Mesenchymal stem cell (in vitro differentiated cells and primary cell): ENCODE measurements at places on chromosomes 16 and 17.
A peak's percentile ranks its signal among the peaks of the same experiment; 100 is the strongest.

DNA sequence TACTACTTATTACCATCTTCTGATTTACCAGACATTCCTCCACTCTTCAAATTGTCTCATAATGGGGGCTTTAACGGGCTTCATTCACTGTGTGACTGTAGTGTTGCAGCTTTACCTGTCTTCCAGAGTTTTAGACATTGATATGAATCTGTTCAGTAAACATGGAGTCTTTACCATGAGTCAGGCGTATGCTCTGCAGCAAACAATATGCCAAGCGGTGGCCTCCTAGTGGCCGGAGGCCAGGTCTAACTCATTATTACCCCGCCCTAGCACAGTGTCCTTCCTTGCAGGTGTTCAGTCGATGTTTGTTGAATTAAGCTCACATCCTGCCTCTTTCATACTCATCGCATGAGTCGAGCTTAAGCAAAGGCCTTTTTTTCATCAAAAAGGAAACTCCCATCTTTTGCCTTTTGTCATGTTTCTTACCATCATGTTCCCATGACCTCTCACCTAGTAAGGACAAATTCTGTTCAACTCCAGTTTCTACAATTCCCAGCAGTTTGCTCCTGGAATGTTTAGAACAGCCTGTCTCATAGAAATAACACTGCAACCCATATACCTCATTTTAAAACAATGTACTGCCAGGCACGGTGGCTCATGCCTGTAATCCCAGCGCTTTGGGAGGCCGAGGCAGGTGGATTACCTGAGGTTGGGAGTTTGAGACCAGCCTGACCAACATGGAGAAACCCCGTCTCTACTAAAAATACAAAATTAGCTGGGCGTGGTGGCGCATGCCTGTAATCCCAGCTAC lies 39.4 kb downstream of the TUBD1 start:
- DNase-seq, result peak; percentile 97
- peak overlapping the region; percentile 94 for H3K27ac ChIP-seq
- H3K27me3 ChIP-seq, result no peaks in the 10 kb centered on the region
- peak overlapping the region; percentile 2 for H3K4me3 ChIP-seq
- no peaks in the 10 kb centered on the region for H3K36me3 ChIP-seq

- peaks cover 3% of the 10 kb centered on the region for H3K4me1 ChIP-seq
- H3K36me3 ChIP-seq, result no peaks in the 10 kb centered on the region
- peak overlapping the region; percentile 81 for H3K27ac ChIP-seq
- no peak overlapping the region for H3K4me3 ChIP-seq
Observed at GRCh38 chr17:76623271-76624146, 20.0 kb downstream of the ST6GALNAC1 start.

GRCh38 chr16:75044800-75045361 lies 46.1 kb downstream of the ZNRF1 start:
- no peaks in the 10 kb centered on the region for H3K27me3 ChIP-seq
- H3K4me1 ChIP-seq, result peaks cover 4% of the 10 kb centered on the region
- H3K27ac ChIP-seq, result no peak overlapping the region
- DNase-seq, result no peak
- no peaks in the 10 kb centered on the region for H3K36me3 ChIP-seq

DNA sequence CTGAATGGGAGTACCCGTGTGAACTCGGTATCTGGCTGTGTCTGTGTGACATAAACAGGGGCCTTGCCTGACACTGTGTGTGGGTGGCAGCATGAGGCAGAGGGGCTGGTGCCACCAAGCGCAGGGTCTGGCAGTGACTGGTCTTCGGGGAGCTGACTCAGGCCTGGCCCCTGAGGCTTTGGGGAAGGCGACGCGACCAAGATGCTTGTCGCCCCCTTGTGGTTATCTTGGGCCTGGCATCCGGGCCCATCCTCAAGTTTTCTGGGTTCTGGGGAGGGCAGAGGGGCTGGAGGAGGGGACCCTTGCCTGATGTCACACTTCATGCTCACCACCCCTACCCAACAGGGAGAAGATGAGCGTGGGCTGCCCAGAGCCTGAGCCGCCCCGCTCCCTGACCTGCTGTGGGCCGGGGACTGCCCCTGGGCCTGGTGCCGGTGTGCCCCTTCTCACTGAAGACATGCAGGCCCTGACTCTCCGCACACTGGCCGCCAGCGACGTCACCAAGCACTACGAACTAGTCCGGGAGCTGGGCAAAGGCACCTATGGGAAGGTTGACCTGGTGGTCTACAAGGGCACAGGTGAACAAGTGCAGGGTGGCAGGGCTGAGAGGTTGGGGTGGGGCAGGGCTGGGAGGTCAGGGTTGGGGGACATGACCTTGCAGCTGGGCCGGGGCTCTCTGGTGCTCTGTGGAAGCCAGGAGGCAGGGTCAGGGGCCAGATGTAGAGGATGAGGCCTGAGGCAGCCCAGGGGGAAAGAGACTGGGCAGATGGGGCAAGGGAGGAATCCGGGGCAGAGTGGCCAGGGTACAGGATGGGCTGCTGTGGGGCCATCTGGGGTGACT lies 24.9 kb downstream of the SBK1 start:
- H3K4me3 ChIP-seq, result no peak overlapping the region
- H3K36me3 ChIP-seq, result no peaks in the 10 kb centered on the region
- peaks cover 5% of the 10 kb centered on the region for H3K4me1 ChIP-seq
- H3K27me3 ChIP-seq, result peaks cover 41% of the 10 kb centered on the region
- DNase-seq, result peak; percentile 61

DNA sequence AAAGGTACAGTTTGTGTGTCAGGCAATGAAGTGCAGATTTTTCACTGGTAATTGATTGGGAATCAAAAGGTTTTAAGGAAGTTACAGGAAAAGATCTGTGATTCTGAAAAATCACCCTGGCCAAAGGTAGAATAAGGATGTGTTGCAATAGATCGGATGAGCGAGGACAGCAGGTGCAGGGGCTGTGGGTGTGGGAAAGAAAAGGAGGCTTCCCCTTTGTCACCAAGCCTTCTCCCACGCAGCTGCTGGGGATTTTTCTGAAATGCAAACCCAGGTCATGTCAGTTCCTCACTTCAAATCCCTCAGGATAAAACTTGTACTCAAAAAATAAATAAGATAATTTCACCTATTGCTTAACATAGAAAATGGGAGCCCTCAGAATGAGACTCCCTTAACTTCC lies 47.9 kb upstream of the ARHGAP17 start:
- no peaks in the 10 kb centered on the region for H3K27me3 ChIP-seq
- no peak for DNase-seq
- H3K4me1 ChIP-seq, result peaks cover 10% of the 10 kb centered on the region
- H3K27ac ChIP-seq, result no peak overlapping the region

- H3K27ac ChIP-seq, result no peak overlapping the region
- no peaks in the 10 kb centered on the region for H3K27me3 ChIP-seq
- H3K4me3 ChIP-seq, result no peak overlapping the region
- H3K4me1 ChIP-seq, result no peaks in the 10 kb centered on the region
- peaks cover 3% of the 10 kb centered on the region for H3K36me3 ChIP-seq
Observed at GRCh38 chr16:53175118-53175517, 120.3 kb downstream of the CHD9 start.

DNA sequence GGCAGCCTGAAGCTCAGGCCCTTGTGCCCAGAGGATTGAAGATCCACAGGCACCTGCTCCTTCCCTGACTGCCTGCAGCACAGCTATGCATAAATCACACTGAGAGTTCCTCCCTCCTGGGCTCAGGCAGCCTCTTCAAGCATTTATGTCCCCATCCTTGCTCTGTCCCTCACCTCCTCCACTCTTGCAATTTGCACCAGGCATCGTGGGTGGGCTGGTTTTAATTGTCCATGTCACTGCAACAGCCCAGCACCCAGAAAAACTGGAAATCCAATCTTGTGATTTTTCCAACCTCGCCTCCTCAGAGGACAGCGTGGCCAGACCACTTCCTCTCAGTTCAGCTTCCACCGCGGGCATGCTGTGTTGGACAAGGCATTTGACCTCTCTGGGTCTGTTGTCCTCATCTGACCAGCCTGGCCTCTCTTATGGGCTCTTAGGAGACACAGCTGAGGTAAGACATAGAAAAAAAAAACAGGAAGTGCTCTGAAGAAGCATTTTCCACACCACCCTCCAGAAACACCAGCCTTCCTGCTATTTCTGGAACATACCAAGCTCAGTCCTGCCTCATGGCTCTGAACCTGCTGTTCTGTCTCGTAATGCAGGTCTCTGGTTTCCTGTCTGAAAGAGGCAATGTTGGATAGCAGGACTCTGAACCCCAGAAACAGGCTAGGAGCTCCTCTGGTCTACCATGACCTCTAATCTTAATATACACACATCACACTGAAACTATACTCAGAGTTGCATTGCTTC lies 8.3 kb downstream of the TMEM114 start:
- H3K27me3 ChIP-seq, result no peaks in the 10 kb centered on the region
- peaks cover 13% of the 10 kb centered on the region for H3K4me1 ChIP-seq
- no peak overlapping the region for H3K4me3 ChIP-seq
- no peaks in the 10 kb centered on the region for H3K36me3 ChIP-seq
- DNase-seq, result peak; percentile 74
